DND-41 (cell line): ENCODE measurements at places on chromosomes 2 and 18.

- DNase-seq, result no peak
Measured at GRCh38 chr2:157301307-157301706, 24.3 kb downstream of the ERMN start.

GRCh38 chr2:78811955-78812610 lies 213.4 kb upstream of the REG3G start:
- DNase-seq, result no peak

GRCh38 chr2:33804155-33804554 lies 205.1 kb upstream of the FAM98A start:
- DNase-seq, result no peak

GRCh38 chr2:203463266-203463678 lies 71.8 kb downstream of the RAPH1 start:
- no peak for DNase-seq

DNA sequence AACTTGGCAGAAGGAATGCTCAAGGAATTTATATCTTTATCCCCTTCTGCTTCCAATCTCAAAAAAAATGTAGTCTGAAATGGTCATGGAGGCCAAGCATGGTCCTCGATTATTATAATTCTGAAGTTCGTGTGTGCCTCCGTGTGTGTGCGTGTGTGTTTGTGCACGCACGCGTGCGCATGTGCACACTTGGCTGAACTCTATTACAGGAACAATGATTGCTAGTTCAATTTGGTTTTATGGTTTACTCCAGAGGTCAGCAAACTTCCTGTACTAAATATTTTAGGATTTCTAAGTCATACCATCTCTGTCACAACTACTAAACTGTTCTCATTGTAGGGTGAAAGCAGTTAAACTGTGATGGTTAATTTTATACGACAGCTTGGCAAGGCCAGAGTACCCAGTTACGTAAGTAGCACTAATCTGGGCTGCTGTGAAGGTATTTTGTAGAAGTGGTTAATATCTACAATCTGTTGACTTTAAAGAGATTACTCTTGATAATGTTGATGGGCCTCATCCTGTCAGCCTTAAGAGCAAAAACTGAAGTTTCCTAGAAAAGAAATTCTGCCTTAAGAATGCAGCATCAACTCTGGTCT lies 5.8 kb upstream of the MARCHF7 start:
- no peak for DNase-seq

GRCh38 chr2:121663434-121663833 lies 14.2 kb upstream of the CLASP1 start:
- no peak for DNase-seq

DNA sequence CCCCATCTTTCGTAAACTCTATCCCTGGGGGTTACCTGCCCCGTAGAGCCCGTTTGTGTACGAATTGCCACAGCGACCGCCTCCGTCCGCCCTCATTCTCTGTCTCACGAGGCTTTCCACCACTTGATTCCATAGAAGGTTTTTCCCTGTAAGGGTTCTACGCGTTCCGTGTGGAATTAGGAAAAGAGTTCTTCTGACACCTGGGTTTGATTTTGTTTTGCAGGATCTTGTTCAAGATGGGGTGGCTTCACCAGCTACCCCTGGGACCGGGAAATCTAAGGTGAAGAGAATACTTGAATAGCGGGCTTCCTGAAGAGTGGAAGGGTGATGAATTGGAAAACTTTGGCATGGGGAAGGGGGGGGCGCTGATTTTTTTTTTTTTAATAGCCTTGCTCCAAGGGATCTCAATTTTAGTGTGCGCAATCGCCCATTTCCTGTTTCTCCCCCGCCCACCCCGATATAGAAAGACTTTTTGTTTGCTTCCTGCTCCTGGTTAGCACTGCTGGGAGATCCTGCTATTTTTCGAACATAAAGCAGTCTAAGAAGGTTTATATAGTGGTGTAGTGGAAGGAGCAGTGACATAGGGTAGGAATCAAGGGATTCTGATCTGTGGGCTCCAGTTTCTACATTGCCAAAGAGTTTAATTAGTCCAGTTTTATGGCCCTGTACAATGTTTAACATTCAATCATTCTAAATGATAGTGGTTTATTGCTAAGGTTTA lies 564 bp downstream of the GCC2 start:
- peak; percentile 53 for DNase-seq

DNA sequence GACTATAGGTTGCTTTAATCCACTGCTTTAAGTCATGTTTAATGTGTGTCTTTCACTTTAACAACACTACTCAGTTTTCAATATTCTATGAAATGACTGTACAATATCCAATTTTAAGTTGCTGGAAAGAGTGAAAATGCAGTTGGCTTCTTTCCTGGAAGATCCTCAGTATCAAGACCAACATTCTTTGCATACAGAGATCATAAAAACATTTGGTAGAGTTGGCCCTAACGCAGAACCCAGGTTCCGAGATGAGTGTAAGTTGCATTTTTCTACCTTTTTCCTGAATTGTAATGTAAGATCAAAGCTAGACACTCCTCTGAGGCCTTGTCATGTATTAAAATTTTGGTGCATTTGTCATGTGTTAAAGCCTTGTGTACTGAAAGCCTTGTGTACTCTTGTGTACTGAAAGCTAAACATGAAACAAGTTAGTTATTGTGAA lies 42.9 kb upstream of the TNFRSF11A start:
- DNase-seq, result no peak

DNA sequence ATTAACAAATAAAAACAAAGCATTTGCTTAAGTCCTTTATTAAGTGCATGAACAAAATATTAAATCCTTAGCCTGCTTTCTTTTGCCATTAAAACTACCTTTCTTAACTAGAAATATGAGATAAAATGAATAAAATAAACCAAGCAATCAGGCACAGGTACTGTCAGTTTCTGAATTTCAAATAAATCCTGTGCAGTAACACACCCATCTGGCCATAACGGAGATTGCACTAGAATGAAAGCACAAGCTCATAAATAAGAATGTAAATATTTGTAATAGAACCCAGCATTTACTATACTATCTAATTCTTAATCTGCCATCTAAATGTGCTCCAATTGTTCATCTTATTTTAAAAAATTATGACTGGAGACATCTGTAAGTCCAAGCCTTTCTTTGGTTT lies 31.9 kb downstream of the PRKRA start:
- DNase-seq, result no peak

GRCh38 chr2:105261061-105261460 lies 19.5 kb downstream of the GPR45 start:
- DNase-seq, result no peak

- DNase-seq, result no peak
Measured at GRCh38 chr2:6653281-6653750, 212.4 kb downstream of the CMPK2 start.

DNA sequence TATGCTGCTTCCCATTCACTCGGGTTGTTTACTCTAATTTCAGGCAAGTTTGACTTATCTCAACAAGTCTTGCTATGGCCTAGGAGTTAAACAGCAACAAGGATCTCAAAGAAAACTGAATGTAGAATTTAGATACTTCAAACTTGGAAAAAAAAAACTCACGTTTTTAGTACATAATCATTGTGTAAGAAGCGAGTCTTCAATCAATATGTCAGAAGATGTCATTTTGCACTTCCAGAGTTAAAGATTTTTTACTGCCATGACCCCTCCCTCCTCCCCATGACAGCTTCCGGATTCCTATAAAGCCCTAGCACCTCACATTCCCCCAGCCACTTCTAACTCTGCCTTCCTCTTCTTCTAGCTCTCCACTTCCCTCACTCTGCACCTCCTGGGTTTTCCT lies 133.4 kb downstream of the SS18 start:
- DNase-seq, result no peak

- DNase-seq, result no peak
Measured at GRCh38 chr2:39434233-39434897, 2.7 kb downstream of the MAP4K3 start.

DNA sequence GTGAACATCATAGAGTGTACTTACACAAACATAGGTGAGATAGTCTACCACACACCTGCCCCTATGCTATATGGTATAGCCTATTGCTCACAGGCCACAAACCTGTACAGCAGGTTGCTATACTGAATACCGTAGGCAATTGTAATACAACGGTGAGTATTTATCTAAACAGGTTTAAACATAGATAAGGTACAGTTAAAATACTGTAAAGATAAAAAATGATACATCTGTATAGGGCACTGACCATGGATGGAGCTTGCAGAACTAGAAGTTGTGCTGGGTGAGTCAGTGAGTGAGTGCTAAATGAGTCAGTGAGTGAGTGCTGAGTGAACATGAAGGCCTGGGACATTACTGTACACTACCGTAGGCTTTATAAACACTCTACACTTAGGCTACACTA lies 267.0 kb upstream of the HS6ST1 start:
- no peak for DNase-seq

DNA sequence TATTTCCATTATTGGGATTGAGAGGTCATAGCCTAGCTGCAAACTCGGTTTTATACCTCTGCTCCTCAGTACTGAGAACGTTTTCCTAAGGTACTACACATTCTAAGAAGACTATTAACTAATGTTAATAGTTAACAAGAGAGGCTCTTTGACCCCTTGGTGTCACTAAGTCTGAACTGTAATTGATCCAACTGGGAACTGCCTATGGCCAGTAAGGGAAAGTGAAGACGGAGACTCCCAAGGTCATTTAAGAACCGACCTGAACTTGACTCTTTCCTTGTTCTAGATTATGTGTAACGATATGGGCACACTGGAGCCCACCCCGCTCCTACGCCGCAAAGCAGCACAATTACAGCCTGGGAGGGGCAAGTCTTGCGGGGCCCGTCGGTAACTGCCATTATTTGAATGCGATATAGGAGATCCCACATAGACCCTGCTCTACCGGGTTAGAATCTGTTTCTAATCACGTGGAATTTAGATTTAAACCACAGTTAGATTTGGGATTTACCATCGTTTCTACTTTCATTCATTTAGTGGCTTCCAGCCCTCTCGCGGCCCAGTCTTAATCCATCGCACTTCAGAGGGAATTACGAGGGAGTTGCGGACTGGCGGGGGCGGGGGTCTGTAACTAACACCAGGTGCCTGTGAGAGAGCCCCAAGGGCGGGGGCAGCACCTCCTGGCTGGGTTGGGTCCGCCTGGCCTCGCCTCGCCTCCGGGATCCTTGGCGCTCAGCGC lies 84.1 kb upstream of the EPB41L3 start:
- DNase-seq, result no peak

DNA sequence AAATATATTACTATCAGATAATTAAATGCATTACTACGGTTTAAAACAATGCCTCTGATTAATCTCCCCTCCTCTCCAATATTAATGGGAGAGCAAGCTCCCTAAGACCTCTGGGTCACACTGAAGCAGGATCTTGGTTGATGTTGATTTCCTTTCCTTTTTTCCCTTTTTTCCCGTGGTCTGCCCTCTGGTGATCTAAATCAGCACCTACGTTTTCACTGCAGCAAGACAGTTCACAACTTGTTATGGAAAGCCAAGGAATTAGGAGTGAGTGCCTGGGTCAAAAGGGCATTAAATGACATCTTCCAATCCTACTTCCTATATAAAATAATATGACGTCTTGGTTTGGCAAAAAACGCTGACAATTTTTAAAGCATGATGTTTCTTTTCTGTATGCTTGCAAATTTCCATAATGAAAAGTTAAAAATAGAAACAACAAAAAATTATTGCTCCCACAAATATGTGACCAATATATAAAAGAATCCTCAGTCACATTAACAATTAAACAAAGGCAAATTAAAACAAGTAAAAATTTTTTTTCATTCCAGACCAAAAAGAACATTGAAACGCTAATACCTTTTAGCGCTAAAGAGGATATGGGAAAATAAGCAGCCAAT lies 7.9 kb upstream of the CFAP36 start:
- DNase-seq, result no peak

DNA sequence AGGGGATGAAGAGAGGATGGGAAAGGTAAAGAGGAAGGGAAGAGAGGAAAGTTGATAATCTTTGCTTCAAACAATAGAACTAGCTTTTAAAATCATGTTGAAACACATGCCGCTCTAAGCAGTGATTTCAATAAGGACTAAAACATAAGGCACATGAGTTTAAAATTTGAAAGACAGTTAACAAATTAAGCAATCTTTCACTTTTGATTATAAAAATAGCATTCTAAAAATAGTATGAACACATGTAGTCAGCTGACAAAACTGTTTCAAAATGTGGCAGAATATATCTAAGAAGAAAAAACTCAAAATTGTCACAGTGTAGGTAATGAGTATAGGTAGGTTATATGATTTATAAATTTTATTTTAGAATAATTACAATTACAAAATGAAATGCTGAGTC lies 25.3 kb downstream of the PSME4 start:
- no peak for DNase-seq

- no peak for DNase-seq
Measured at GRCh38 chr2:230863442-230864121, 1.2 kb upstream of the ITM2C start.

- DNase-seq, result no peak
Measured at GRCh38 chr18:10138719-10139118, 224.9 kb downstream of the VAPA start.
